ENCODE measurements at places on chromosomes 4 and X.

- no peak for DNase-seq
These were observed 988.8 kb downstream of the RAPGEF2 start for GRCh38 chr4:160091631-160092030.

- no peak for DNase-seq
These were observed 332.4 kb downstream of the ARHGAP24 start for GRCh38 chr4:85807247-85807950.

- DNase-seq, result no peak
These were observed 105.2 kb upstream of the FAM9A start for GRCh38 chrX:8906299-8906938.

DNA sequence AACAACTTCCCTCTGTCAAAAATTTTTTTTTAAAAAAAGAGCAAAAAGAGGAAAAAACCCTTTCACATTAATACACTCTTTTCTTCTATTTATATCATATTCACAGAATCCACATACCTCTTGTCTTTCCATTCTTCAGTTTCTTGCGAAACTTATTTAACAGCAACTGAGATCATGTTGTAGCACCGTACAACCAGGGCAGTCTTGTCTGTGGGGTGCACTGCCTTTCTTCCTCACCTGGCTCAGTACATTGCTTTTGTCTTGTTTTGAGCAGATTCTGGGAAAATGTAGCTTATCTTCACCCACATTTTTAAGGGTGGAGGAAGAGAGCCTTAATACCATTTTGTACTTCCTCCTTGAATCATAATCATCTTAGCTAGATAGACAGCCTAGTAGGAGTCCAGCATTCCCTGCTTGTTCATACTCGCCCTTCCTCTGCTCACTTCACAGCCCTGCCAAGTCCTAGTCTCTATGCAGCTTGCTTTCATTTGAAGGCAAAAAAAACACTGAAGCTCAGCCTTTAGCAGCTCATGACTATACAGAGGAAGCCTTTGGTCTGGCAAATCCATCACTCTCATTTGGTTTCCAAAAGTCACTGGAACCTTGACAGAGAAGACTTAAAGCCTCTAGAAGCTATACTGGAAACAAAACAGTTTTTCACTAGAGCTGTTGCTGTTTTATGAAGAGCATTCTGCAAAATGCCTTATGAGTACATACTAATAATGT is 140.6 kb upstream of the BANK1 start:
- no peak for DNase-seq
